Peyer's patch (tissue), 4 donors: ENCODE measurements at places on chromosomes 7 and 10.

DNA sequence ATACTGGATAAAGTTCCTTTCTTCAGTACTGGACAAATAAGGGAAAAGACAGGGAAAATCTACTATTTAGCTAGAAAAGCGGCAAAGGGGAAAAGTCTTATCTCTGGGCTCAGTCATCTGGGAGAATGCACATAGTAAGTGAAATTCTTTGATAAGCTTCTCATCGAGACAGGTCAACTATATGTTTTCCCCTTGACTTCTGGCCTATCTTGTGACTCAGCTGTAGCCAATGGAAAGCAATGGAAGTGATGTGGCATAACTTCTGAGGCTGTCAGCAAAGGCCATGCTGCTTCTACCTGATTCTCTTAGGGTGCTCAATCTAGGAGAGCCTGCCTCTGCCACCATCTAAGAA lies 91.9 kb downstream of the PCGF5 start:
- DNase-seq, result no peak

DNA sequence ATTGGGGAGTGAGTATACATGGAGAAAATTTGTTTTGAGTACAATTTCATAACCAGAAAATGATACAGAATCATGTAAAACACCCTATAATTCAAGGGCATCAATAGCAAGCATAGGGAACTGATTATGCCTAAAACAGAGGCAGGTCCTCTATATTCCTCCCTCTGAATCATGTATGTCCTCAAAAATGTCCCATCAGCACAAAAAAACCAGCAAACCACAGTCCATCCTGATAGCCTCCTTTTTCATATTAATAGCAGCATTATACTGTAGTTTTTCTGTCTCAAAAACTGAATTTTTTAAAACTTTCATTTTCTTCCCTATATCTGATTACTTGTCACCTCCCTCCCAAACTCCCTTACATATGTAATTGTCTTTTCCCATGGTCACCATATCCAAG lies 1057.3 kb downstream of the CNTNAP2 start:
- no peak for DNase-seq

GRCh38 chr7:44225566-44226395 lies 25.0 kb downstream of the YKT6 start:
- no peak for DNase-seq

GRCh38 chr7:71385330-71385729 lies 253.4 kb downstream of the GALNT17 start:
- DNase-seq, result no peak

GRCh38 chr7:137135654-137136350 lies 207.7 kb downstream of the PTN start:
- DNase-seq, result no peak

- DNase-seq, result no peak
Observed at GRCh38 chr7:102859084-102859798, 53.6 kb upstream of the LRRC17 start.

GRCh38 chr10:62540389-62540788 lies 166.2 kb downstream of the ZNF365 start:
- DNase-seq, result no peak

GRCh38 chr10:209357-209756 lies 74.1 kb downstream of the ZMYND11 start:
- no peak for DNase-seq

DNA sequence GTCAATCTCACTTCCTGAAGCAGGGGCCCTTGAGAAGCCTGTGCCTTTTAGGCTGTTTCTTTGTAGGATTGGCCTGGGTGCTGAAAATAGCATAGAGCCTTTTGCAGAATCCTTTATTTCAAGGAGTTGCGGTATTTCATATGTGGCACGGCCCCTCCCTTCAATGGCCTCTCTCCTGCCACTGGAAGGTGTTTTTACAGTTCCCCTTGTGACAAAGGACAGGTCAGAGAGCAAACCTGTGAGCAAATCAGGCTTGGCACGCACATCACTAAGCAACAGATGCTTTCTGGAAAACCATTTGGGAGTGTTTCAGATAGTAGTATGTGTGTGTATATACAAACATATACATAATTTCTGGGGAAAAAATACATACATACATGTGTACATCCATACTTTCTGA lies 388.6 kb upstream of the C7orf33 start:
- no peak for DNase-seq

GRCh38 chr7:155584763-155585531 lies 38.6 kb upstream of the CNPY1 start:
- no peak for DNase-seq

- no peak for DNase-seq
Observed at GRCh38 chr7:45007106-45007505, 7.1 kb downstream of the CCM2 start.

DNA sequence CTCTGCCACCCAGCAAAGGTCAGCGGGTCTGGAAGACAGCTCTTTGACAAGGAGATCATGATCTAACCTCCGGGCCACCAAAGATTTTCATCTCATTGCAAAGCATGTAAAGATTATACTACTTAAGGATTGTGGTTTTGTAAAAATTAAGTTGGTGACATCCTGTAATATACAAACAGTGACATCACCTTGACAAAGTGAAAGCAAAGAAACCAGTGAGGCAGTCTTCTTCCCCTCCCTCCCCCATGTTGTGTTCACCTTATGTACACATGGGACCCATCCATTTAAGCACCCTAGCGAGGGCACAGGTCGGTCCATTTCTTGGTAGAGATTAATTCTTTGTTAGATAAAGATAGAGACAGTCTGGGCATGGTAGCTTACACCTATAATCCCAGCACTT lies 3.9 kb downstream of the MDH2 start:
- no peak for DNase-seq

DNA sequence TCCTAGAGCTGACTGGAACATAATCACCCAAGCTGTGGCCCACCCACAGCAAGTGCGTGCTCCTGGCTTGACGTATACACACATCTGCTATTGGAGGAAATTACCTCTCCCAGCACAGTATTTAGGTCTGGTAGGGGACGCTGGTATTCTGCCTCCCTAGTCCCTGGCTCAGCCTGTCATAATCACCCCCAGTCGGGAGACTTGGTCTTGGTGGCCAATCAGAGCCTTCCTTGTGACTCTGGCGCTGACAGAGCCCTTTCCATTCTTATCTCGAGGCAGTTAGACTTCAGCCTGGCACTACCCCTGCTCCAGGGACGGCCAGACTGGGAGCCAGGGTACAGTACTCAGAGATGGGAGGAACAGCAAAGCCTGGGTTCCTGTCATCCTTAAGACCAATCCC lies 14.3 kb upstream of the PRKAG2 start:
- DNase-seq, result peak; percentile 71

GRCh38 chr10:114336823-114337509 lies 67.3 kb downstream of the AFAP1L2 start:
- no peak for DNase-seq

DNA sequence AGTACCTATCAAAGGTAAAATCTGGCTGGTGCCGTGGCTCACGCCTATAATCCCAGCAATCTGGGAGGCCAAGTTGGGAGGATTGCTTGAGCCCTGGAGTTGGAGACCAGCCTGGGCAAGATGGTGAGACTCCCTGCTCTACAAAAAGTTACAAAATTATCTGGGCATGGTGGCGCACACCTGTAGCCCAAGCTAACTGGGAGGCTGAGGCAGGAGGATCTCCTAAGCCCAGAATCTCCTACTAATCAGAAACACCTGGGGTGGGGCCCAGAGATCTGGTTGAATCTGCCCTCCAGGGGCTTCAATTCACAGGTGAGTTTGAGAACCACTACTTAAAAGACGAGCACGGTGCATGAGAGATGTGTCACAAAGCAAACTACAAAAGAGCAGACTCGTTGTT lies 2.4 kb downstream of the PLA2G12B start:
- DNase-seq, result no peak

DNA sequence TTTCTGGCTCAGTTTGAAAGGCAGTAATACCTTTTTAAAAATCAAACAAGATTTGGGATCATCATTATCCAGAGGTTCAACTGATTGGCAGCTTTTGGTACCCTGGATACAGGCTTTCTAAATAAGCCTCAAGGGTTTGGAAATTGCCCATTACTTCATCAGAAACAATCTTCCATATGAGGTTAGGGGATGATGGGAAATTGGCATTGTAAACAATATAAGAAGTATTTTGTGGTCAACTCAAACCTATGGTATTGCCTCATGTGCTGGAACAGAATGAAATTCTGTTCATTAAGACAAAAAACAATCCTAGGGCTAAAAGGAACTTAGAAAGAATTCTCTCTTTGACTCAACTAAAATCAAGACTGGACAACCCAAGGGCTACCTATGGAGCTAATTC lies 92.6 kb upstream of the HECTD2 start:
- DNase-seq, result no peak

GRCh38 chr7:47330026-47330425 lies 251.9 kb downstream of the TNS3 start:
- DNase-seq, result peak; percentile 34
